MCF 10A (cell line): ENCODE measurements at places on chromosomes 5 and 9. TPM values are rescaled to one million over a fixed set of nuclear protein-coding genes. Genes with fewer than 3 reads are reported as not detected.

DNA sequence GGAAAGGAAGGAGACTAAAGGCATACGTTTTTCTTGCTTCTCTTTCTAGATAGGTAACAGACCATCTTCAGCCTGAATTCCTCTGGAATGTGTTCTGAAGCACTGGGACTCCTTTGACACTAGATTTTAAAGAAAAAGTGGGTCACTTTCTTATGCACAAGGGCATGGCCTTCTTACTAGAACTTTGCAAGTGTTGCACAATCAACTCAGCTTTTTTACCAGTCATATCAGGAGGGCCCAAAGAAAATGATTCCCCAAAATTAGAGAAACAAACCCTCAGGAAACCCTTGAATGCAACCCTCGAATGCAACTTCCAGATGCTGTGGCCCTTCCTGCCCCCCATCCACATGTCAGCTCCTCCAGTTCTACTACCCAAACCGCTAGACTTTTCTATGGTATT, 93.9 kb downstream of the YTHDC2 start:
- H3K27me3 ChIP-seq = peaks cover 2% of the 10 kb centered on the region
- no peak overlapping the region for H3K27ac ChIP-seq
- no peak overlapping the region for H3K4me3 ChIP-seq
- no peaks in the 10 kb centered on the region for H3K4me1 ChIP-seq

DNA sequence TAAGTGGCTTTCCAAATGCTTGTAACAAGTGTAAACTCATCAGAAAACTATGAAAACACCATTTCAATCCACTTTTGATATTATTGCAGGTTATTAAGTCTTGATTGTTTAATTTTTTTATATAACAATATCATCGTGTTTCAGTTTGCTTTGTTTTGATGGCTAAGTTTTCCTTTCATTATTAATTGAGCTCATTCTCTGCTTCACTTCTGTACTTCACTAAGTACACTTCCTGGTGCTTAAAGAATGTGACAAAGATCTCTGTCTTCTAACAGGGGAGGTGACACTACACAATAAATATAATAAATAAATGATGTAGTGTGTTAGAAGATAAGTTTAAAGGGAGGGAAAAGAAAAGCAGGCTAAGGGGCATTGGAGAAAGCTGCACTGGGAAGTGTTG, 13.0 kb upstream of the RAD23B start:
- H3K4me1 ChIP-seq = peaks cover 35% of the 10 kb centered on the region
- no peaks in the 10 kb centered on the region for H3K36me3 ChIP-seq
- no peak for DNase-seq
- no peaks in the 10 kb centered on the region for H3K27me3 ChIP-seq
- H3K27ac ChIP-seq = no peak overlapping the region

DNA sequence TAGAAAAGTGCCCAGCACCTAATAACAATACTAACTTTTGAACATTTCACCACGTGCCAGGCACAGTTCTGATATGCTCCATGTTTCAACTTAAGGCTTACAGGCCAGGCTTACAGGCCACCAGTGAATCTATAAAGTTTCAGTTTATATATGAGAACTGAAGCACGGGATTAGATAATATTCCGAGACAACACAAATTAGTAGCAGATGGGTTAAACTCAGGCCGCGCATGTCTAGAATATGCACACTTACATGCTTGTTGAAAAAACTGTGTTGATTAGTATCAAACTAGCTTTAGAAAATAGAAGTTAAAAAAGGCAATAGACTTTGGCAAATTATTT, 587.9 kb downstream of the MTRR start:
- peaks cover 20% of the 10 kb centered on the region for H3K36me3 ChIP-seq
- H3K4me3 ChIP-seq = peak overlapping the region; percentile 92
- H3K27ac ChIP-seq = peak overlapping the region; percentile 83
- no peaks in the 10 kb centered on the region for H3K27me3 ChIP-seq
- no peak for DNase-seq
- peaks cover 14% of the 10 kb centered on the region for H3K4me1 ChIP-seq

- H3K4me1 ChIP-seq = peaks cover 6% of the 10 kb centered on the region
- H3K4me3 ChIP-seq = no peak overlapping the region
- no peaks in the 10 kb centered on the region for H3K36me3 ChIP-seq
- no peaks in the 10 kb centered on the region for H3K27me3 ChIP-seq
Observed at GRCh38 chr5:56011835-56012234, 17.1 kb upstream of the IL6ST start.

GRCh38 chr9:134063571-134064450, 4.0 kb downstream of the BRD3 start:
- peaks cover 11% of the 10 kb centered on the region for H3K36me3 ChIP-seq
- no peaks in the 10 kb centered on the region for H3K27me3 ChIP-seq
- H3K4me3 ChIP-seq = no peak overlapping the region

- H3K27ac ChIP-seq = no peak overlapping the region
- peaks cover 9% of the 10 kb centered on the region for H3K4me1 ChIP-seq
- peaks cover 12% of the 10 kb centered on the region for H3K36me3 ChIP-seq
- no peaks in the 10 kb centered on the region for H3K27me3 ChIP-seq
Observed at GRCh38 chr5:32612134-32612888, 27.0 kb downstream of the SUB1 start.

- H3K36me3 ChIP-seq = no peaks in the 10 kb centered on the region
- DNase-seq = no peak
- peaks cover 18% of the 10 kb centered on the region for H3K4me1 ChIP-seq
- H3K4me3 ChIP-seq = no peak overlapping the region
Observed at GRCh38 chr5:145589063-145589462, 246.1 kb downstream of the PRELID2 start.

- peak; percentile 20 for DNase-seq
- no peaks in the 10 kb centered on the region for H3K27me3 ChIP-seq
- H3K36me3 ChIP-seq = no peaks in the 10 kb centered on the region
- no peaks in the 10 kb centered on the region for H3K4me1 ChIP-seq
- no peak overlapping the region for H3K4me3 ChIP-seq
Observed at GRCh38 chr5:77230727-77231470, 20.4 kb downstream of the PDE8B start.

DNA sequence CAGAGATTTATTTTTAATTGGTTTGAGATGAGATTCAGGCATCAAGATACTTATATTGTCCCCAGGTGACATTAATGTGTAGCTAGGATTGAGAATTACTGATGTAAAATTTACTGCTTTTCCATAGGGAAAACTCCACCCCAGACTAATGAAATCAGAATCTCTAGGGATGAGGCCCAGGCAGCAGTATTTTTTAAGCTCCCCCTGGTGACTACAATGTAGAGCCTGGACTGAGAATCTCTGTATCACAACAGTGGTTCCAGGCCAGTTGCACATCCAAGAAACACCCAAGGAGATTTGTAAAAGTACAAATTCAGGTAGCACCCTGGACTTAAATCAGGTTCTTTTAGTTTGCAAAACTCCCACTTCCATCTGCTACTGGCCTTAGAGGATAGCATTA, 185.7 kb downstream of the MARCHF11 start:
- DNase-seq = peak; percentile 3
- no peaks in the 10 kb centered on the region for H3K36me3 ChIP-seq
- H3K27me3 ChIP-seq = no peaks in the 10 kb centered on the region
- peaks cover 11% of the 10 kb centered on the region for H3K4me1 ChIP-seq
- no peak overlapping the region for H3K4me3 ChIP-seq
- no peak overlapping the region for H3K27ac ChIP-seq

GRCh38 chr9:76463211-76463610, 4.2 kb downstream of the GCNT1 start:
- peaks cover 20% of the 10 kb centered on the region for H3K36me3 ChIP-seq
- peak overlapping the region; percentile 46 for H3K27ac ChIP-seq
- no peaks in the 10 kb centered on the region for H3K27me3 ChIP-seq
- no peak overlapping the region for H3K4me3 ChIP-seq

GRCh38 chr5:19274578-19274977, 713.4 kb downstream of the CDH18 start:
- no peaks in the 10 kb centered on the region for H3K27me3 ChIP-seq
- H3K4me3 ChIP-seq = no peak overlapping the region
- no peaks in the 10 kb centered on the region for H3K36me3 ChIP-seq
- DNase-seq = no peak
- H3K4me1 ChIP-seq = no peaks in the 10 kb centered on the region

The SV2C gene
- not detected in 2 replicates for total RNA-seq

The FBXL7 gene
- total RNA-seq = not detected in 2 replicates

The IRX4 gene
- total RNA-seq = 41.2 and 44.7 TPM in 2 replicates

The CTSV gene
- 1.9 and 2.8 TPM in 2 replicates for total RNA-seq

The CDX1 gene
- not detected in 2 replicates for total RNA-seq

The OLFM1 gene
- total RNA-seq = not detected in 2 replicates

The DIRAS2 gene
- total RNA-seq = not detected in 2 replicates

The HINT1 gene
- 444 and 575 TPM in 2 replicates for total RNA-seq

The PCDHB9 gene
- total RNA-seq = 1.0 and 1.8 TPM in 2 replicates

The C1QTNF3 gene
- 0.49 and 0.64 TPM in 2 replicates for total RNA-seq

The FOXD4L3 gene
- total RNA-seq = 0.96 TPM in 1 of 2 replicates, not detected in the other
